ENCODE measurements at places on chromosomes 7 and 10.

DNA sequence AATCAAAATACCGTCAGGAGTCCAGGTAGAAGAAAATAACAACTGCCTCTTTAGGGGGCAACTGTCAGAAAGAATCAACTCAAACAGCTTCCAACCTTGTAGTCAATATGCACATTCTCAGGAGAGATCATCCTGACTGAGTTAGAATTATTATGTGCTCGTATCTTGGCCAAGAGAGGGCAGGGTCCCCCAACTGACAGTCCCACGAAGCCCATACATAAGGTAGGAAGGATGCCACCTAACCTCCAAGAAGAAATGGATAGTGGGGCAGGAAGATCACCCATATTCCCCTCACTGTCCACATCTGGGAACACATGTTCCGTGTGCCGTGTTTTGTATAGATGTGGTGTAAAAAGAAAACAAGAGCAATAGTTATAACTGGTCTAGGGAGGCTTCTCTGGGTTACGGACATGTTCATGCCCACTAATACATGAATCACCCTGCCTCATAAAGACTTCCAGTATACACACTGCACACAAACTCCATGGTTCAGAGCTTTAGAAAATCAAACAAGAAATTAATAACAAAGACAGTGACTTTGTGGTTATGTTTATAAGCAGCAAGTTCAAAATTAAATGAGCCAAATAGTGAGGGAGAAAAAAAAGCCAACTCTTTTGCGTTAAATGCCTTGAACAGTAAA, 295.6 kb downstream of the FGFR2 start:
- DNase-seq: no peak

DNA sequence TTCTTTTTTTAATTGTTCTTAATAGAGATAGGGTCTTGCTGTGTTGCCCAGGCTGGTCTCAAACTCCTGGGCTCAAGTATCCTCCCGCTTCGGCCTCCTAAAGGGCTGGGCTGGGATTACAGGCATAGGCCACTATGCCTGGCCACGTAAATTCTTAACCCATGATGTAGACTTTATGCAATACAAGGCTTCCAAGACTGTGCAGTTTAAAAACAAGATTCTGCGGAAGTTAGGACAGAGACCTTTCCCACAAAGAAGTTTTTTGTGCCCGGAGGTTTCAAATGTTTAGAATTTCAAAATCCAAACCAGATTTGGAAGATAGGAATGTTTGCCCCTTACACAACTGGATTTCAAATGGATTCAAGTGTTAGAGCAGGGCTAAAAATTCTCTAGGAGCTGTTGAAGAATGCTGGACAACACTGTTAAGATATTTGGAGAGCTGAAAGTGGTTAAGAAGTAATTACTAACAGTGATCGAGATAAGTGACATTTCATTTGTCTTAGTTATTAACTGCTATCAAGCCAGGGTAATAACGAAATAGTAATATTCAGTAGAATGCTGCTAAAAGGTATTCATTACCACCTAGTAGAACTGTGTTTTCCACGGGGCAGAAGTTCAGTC, 7.4 kb downstream of the APBB1IP start:
- DNase-seq: no peak

DNA sequence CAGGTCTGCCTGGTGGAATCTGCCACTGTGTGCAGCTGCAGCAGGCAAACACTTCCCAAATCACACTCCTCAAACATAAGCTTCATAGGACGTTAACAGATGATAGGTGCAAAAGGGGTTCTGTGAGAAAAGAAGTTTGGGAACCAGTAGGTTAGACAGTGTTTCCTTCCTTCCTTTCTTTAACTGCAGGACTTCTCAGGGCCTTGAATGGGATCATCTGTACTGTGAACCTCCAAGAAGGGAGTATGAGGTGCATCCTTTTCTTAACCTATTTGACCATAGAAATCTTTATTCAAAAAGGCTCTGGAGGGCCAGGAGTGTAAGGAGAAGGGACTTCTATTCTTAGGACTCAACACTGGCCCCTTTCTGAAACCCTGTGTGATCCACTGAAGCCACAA, 33.0 kb downstream of the CAMK2B start:
- no peak for DNase-seq

- no peak for DNase-seq
These were observed 683.1 kb downstream of the NRG3 start for GRCh38 chr10:82558014-82558607.

DNA sequence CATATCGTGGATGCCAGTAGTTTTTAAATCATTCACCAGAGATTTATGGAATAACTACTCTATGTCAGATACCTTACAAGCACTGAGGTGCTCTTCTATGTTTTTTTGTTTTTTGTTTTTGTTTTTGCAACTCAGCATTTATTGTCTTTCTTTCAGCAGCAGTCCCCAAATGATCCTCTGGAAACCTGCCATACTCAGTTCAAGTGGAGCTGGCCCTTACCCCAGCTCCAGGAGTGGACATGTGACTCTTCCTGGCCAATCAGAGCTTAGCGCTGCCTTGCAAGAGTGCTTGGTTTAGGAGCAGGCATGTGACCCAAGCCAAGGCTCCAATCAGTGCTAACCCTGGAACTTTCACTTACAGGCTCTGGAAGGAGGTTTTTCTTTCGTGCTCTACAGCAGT, 356.6 kb upstream of the ZMIZ1 start:
- no peak for DNase-seq
